ENCODE measurements at places on chromosomes 1 and 21. TPM values are rescaled to one million over a fixed set of nuclear protein-coding genes. Genes with fewer than 3 reads are reported as not detected.
A peak's percentile ranks its signal among the peaks of the same experiment; 100 is the strongest.

DNA sequence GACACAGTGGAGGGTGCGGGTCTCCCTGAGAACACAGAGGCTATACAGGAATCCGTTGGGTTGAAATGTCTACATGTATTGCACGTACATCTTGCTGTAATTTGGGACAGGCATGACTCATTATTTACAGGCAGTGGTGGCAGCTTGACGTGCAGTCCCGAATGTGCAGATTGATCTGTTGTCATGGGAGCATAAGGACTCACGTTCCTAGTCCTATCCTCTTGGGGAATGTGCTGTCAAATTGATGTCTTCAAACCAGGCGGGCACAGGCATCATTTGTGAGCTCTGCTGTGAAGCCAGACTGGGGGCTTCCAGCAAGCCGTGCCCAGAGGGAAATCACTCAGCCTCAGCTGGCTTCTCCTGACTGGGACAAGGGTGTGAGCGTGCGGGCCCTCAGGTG lies 40.5 kb downstream of the S100B start:
- peaks cover 63% of the 10 kb centered on the region for H3K36me3 ChIP-seq
- DNase-seq, result no peak
- H3K4me3 ChIP-seq, result no peak overlapping the region
- no peaks in the 10 kb centered on the region for H3K27me3 ChIP-seq
- H3K27ac ChIP-seq, result peak overlapping the region; percentile 22
- no peaks in the 10 kb centered on the region for H3K4me1 ChIP-seq

GRCh38 chr1:53198241-53198651 lies 1.6 kb downstream of the CPT2 start:
- DNase-seq, result no peak
- H3K27me3 ChIP-seq, result no peaks in the 10 kb centered on the region
- no peak overlapping the region for H3K27ac ChIP-seq
- H3K36me3 ChIP-seq, result peaks cover 23% of the 10 kb centered on the region
- H3K4me1 ChIP-seq, result no peaks in the 10 kb centered on the region

DNA sequence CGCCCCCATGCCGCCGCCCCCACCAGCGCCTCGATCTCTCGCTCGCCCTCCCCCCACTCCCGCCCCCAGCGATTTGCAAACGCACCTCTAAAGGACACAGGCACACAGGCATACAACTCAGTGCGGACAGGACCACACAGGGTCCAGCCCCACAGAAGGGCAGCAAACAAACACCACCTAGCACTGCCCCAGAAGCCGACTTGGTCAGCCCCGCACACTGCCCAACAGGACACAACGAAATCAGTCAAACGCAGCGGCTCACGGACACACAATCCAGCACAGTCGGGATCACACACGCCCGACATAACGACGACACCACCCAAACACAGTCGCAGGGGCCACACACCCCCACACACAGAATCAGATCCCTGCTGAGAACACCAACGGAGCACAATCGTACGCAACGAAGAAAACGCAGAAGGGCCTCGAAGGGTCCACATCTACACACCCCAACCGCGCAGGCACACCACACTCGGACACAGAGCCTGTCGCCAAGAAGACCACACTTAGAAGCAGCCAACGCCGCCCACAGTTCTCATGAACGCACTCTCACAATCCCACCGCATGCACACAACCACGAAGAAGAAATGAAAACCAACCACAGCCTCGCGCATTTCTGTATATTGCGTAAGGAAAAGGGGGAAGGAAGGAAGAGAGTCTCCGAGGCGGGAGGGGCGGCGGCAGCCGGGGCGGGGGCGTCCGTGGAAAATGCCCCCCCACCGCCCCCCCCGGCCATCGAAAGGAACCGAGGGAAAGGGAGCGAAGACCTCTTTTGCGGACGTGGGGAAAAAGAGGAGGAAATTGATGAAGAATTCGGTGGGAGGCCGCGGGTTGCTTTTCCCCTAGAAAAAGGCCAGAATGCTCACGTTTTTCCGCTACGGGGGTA lies 481 bp downstream of the TAL1 start:
- peaks cover 95% of the 10 kb centered on the region for H3K27me3 ChIP-seq
- H3K36me3 ChIP-seq, result no peaks in the 10 kb centered on the region
- peak overlapping the region; percentile 65 for H3K4me3 ChIP-seq
- no peak overlapping the region for H3K27ac ChIP-seq

DNA sequence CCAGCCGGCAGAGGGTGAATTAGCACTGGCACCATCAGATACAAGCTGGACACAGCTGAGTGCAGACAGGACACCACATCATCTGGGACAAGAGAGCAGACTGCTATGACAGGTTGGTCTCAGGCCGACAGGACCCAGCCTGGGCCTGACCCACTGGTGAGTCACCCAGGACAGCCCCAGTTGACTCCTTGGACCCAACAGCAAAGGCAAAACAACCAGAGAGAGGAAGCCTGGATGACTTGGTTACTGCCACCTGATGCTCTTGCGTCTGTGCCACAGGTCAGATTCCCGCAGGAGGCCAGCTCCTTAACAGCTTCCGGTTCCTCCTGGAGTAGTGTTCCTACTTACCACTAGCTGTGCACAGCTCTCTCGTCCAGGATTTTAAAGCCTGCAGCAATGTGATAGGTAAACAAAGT lies 18.5 kb downstream of the CCN1 start:
- no peak overlapping the region for H3K4me3 ChIP-seq
- H3K4me1 ChIP-seq, result peaks cover 11% of the 10 kb centered on the region
- peak; percentile 40 for DNase-seq
- H3K27ac ChIP-seq, result no peak overlapping the region
- H3K36me3 ChIP-seq, result no peaks in the 10 kb centered on the region
- peaks cover 1% of the 10 kb centered on the region for H3K27me3 ChIP-seq

GRCh38 chr1:156270314-156270713 lies 12.3 kb downstream of the SMG5 start:
- H3K27me3 ChIP-seq, result no peaks in the 10 kb centered on the region
- no peak overlapping the region for H3K4me3 ChIP-seq
- no peaks in the 10 kb centered on the region for H3K4me1 ChIP-seq
- no peak overlapping the region for H3K27ac ChIP-seq

- no peaks in the 10 kb centered on the region for H3K27me3 ChIP-seq
- H3K4me1 ChIP-seq, result peaks cover 10% of the 10 kb centered on the region
- no peak overlapping the region for H3K4me3 ChIP-seq
Measured at GRCh38 chr1:245654460-245655050, 499.8 kb downstream of the KIF26B start.

GRCh38 chr1:180778782-180779398 lies 133.8 kb upstream of the KIAA1614 start:
- H3K36me3 ChIP-seq, result no peaks in the 10 kb centered on the region
- no peaks in the 10 kb centered on the region for H3K4me1 ChIP-seq
- no peak overlapping the region for H3K4me3 ChIP-seq
- no peaks in the 10 kb centered on the region for H3K27me3 ChIP-seq
- peak; percentile 62 for DNase-seq
- no peak overlapping the region for H3K27ac ChIP-seq

- no peaks in the 10 kb centered on the region for H3K27me3 ChIP-seq
- H3K4me3 ChIP-seq, result no peak overlapping the region
- no peaks in the 10 kb centered on the region for H3K36me3 ChIP-seq
- no peak for DNase-seq
Measured at GRCh38 chr21:22062472-22063139, 1064.4 kb downstream of the NCAM2 start.

DNA sequence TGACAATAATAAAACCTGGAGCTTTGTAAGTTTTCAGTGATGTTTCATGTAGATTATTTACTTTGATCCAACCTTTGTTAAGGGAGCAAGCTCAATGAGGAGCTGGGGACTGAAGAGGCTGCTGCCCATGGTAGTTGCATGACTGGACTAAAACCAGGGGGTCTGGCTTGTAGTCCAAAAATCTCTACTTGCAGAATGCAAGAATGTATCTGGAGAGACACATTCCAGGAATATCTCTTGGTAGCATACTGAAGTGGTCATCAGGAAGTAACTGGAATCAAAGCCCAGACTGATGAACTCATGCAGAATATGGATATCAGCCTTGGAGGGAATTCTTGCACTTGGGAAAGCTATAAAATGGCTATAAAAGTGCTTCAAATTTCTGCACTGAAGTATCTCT lies 5.8 kb upstream of the KIAA0040 start:
- no peaks in the 10 kb centered on the region for H3K4me1 ChIP-seq
- H3K4me3 ChIP-seq, result no peak overlapping the region
- H3K36me3 ChIP-seq, result no peaks in the 10 kb centered on the region
- no peak for DNase-seq
- H3K27me3 ChIP-seq, result peaks cover 27% of the 10 kb centered on the region
- H3K27ac ChIP-seq, result no peak overlapping the region

The OR2L3 gene
- not detected for total RNA-seq

The PADI1 gene
- 0.13 TPM for total RNA-seq

The CD52 gene
- 5.3 TPM for total RNA-seq

The ZNF683 gene
- not detected for total RNA-seq

The PGLYRP3 gene
- not detected for total RNA-seq

The FAM151A gene
- not detected for total RNA-seq

The MCOLN2 gene
- 0.29 TPM for total RNA-seq

The SELENBP1 gene
- total RNA-seq, result 29.6 TPM

Measured in endodermal cell (in vitro differentiated cells).